ENCODE measurements at places on chromosomes 7 and 10.
A peak's percentile ranks its signal among the peaks of the same experiment; 100 is the strongest.

DNA sequence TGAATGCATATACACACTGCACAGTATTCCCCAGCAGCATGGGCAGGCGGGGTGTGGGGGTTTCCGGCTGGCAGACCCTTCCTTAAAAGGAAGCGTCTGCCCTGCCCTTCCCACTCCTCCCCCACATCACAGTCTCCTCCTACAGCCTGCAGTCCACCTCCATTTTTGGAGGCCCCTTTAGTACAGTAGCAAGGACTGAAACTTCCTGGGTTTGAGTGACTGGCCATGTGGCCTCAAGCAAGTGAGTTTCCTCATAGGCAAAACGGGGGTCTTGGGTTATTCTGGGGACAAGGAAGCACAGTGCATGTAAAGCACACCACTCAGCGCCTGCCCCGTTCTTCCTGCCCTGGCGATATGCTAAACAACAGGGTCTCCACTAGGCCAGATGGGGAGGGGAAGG, 62.1 kb upstream of the COL13A1 start:
- no peak for DNase-seq

DNA sequence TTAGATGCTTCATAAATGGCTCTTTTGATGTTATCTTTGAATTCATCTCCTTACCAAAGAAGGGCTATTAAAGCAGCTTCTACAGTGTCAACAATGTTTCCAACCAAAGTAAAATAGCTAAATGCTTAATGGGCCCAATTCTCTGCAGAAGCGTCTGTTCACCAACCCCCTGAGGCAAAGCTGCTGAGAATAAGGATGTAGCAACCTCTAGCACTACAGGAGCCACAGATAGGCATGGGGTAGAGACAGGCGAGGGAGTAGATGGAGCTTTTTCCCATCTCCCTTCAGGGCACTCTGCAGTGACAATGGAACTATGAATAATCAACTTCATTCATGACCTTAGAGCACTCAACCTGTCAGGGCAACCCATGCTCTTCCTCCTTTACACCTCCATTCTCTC, 134.1 kb downstream of the FZD1 start:
- DNase-seq, result no peak

DNA sequence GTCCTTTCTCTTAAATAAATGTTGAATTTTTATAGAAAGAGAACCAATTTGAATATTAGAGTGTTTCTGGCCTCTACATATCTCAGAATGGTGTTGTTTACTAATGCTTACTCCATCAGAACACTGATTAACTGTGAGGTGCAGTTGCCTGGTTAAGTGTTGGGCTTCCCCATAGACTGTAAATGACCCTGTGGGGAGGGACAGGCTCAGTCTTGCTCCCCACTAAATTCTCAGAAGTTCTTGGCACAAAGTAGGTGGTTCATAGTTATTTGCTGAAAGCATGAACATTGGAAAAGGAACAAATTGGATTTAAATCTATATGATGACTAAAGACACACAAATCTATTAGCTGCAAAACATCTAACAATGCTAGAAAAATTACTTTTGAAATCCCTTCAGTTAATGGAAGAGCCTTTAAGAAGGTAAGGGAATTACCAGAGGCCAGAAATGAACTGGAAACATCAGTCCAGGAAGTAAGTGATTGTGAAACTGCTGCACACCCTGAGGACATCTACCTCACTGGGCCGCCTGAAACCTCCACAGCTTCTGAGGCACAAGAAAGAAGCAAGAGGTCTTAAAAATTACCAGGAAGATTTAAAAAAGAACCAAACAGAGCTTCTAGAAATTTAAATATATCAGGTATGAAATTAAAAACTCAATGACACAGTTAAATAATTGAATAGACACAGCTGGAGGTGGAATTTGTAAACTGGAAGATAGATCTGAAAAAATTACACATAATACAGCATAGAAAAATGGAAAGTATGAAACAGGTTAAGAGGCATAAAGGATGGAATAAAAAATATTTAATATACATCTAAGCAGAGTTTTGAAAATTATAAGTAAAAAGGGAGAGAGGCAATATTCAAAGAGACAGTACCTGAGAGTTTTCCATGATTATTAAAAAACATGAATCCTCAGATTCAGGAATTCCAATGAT, 17.8 kb upstream of the COMTD1 start:
- no peak for DNase-seq

DNA sequence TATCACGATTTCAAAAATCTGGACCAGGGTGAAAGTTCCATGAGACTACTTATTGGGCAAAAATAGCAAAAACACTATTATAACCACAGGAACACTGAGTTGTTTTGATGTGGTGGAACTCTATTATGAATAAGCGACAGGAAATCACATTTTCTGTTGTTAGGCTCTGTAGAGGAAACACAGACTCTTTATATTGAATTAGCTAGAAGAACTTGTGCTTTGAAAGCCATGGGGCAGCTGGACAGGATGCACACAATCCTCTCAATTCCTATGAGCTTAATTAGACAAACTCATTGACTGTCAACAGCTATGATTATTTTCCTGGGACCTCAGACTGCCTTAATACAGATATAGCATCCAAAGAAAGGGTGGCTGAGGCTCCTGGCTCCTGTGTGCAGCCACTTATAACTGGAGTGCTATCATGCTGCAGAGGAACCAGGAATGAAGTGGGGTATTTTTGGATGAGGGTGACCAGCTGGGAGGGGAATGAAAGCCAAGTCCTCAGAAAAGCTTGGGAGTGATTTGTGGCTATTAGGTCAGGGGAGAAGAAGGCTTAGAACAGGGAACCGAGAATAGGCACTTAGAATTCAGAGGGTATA, 657.3 kb downstream of the TYW1 start:
- DNase-seq, result no peak

GRCh38 chr7:16762177-16762576, 8.6 kb downstream of the TSPAN13 start:
- DNase-seq, result no peak

GRCh38 chr10:70132098-70133029, at the start of gene AIFM2:
TSS of gene AIFM2 (minus strand) at chr10:70132825. CDS start at chr10:70124084, 8,741 bp downstream.
- DNase-seq, result peak; percentile 71

DNA sequence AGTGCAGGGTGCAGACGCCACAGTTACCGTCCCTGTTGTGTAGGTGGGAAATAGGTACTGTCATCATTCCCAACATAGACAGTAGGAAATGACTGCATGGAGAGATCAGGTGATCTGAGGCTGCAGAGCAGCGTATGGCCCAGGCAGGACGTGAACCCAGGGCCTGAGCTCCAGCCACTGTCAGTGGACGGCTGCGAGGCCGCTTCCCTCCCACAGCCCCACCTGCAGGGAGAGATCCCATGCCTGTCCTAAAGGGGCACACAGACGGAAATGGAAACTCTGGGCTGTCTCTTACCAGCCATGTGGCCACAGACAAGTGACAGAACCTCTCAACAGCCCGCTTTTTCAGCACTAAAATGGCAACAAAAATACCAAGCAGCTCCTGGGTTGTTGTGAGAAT, 44.5 kb upstream of the MNX1 start:
- no peak for DNase-seq

DNA sequence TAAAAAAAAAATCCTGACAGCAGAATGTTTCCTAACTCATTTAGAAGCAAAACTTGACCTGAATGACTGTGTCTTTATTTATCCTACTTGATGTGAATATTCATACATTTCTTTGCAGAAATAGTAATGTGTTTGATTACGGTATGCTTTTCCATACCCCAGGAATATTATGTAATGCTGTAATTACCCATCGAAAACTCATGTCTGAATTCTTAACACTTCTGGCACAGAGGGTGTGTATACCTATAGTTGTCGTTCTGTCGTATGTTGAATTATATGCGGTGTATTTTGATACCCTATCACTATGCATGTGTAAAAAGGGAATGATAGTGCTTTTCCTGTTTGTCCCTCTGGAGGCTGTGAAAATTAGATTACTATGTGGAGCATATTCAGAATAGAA, 26.6 kb downstream of the SDK1 start:
- DNase-seq, result no peak

DNA sequence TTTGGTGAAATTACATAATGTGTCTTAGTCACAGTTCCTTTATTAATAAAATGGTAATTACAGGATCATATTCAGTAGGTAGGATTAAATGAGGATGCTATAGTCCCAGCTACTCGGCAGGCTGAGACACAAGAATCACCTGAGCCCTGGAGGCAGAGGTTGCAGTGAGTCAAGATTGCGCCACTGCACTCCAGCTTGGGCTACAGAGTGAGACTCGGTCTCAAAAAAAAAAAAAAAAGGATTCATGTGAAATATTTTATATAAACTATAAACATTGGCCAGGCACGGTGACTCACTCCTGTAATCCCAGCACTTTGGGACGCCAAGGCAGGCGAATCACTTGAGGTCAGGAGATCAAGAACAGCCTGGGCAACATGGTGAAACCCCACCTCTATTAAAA, 197.9 kb downstream of the IMMP2L start:
- no peak for DNase-seq

GRCh38 chr10:14253079-14253478, 77.6 kb downstream of the FRMD4A start:
- no peak for DNase-seq

DNA sequence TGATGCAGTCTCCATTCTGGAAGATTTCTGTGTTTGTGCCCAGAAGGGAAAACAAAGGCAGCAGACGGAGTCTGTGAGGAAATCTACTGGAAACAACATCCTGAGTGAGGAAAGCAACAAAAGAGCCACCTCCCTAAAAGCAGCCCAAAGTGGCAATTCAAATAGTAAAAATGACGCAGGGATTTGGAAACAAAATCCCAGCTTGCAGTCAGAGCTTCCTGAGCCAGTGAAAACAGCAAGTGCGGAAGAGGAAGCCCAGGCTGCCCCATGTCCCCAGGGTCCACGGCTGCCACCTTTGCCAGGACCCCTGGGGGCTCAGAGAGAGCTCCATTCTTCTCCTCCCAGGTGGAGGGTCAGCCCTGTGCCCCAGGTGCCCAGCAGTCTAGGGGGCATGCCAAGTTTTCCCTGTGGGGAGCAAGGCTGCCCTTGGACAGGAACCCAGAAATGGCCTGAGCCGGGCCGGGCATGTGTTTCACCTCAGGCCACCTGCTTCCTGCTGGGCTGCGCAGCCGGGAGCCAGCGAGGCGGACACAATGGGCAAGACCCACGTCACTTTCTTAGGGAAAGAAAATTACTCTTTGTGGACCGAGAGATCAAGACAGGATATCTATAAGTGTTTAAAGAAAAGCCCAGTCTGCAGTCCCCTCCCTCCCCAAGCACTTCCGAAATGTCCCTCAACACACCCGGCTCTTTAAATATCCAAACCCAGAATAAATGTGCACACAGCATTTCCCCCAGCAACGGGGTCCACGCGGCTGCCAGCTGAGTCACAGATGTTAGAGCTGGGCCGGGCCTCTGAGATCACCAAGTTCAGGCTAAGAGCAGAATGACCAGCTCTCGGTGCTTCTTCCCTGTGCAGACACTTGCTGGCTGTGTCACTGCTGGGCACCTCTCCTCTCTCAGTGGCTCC, 231.1 kb downstream of the ARHGAP12 start:
- DNase-seq, result no peak

GRCh38 chr10:124609698-124610097, 134.5 kb downstream of the FAM53B start:
- DNase-seq, result no peak

GRCh38 chr10:80588546-80588945, 50.8 kb downstream of the SH2D4B start:
- DNase-seq, result no peak

- DNase-seq, result peak; percentile 7
Measured at GRCh38 chr10:118584181-118584954, 11.1 kb downstream of the PRLHR start.

DNA sequence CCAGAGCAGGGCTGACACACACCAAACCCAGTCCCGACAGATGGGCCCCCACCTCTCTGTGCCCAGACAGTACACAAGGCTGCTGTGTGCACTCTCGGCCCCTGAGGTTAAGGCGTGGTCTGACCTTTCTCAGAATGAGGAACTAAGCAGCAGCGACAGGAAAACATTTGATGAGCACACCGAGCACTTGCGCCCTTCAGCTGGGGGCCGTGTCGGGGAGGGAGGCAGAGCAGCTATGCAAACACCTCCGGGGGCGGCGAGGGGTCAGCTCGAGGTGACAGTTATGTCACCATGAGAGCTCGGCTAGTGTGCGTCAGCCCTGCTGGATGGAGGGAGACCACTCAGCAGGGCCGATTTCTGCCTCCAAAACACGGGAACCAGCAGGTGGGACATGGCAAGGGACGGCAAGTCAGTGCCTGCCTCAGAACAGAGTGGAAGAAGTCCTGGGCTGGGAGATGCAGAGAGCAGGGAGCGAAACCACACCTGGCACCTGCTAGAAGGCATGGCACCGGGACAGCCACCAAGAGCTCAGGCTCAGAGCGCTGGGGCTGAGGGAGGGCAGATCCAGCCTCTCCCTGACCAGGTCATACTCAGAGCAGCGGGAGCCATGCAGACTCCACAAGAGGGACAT, 57.4 kb downstream of the CHST15 start:
- DNase-seq, result peak; percentile 47

- no peak for DNase-seq
Measured at GRCh38 chr7:146772601-146773000, 656.0 kb downstream of the CNTNAP2 start.

GRCh38 chr7:130667593-130668257, 823 bp downstream of the COPG2 start:
- peak; percentile 19 for DNase-seq

GRCh38 chr7:152602962-152603361, 73.0 kb downstream of the XRCC2 start:
- DNase-seq, result peak; percentile 12

GRCh38 chr7:136869001-136869961, 829 bp downstream of the CHRM2 start:
- no peak for DNase-seq

GRCh38 chr7:140404565-140405065, 757 bp downstream of the RAB19 start:
- DNase-seq, result peak; percentile 22

DNA sequence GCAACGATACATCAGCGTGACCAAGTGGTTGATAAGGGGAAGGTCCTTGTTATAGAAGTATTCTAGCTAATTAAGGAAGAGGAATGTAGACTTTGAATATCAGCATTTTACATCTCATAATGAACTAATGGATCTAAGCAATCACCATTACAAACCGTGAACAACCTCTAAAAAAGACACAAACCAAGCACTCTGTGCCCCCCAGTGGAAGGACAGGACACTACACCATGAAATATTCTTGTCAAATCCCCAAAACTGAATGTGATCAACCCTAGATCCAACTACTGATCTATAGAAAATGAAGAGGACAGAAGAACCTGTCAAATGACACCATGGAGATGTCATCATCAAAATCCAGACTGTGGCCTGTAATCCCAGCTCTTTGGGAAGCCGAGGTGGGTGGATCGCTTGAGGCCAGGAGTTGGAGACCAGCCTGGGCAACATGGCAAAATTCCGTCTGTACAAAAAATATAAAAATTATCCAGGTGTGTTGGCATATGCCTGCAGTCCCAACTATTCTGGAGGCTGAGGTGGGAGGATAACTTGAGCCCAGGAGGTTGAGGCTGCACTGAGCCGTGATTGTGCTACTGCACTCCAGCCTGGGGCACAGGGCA, 111.3 kb upstream of the CARD11 start:
- DNase-seq, result peak; percentile 51

- DNase-seq, result peak; percentile 31
Measured at GRCh38 chr10:47311193-47311931, 10.9 kb upstream of the GDF2 start.
